ENCODE measurements at places on chromosomes 2 and 18.

DNA sequence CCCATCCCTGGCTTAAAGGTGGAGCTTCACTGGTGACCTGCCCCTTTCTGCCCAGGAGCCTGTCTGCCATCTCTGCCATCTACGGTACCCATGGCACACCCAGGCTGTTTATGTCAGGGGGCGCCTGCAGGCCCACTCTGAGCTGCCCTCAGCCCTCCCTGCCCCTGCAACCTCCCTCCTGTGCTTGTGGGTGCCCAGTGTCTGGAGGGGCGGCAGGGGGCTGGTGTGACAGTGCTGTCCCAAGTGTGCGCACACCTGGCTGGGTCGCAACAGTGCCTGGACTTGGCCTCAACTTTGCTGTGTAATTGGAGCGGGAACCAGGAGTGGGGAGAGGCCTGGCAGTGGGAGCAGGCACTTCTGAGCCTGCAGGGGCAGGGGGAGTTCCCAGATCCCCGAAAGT lies 102.4 kb downstream of the ALMS1 start:
- no peak for DNase-seq

- DNase-seq, result no peak
Measured at GRCh38 chr2:151422917-151423439, 13.3 kb downstream of the RIF1 start.

DNA sequence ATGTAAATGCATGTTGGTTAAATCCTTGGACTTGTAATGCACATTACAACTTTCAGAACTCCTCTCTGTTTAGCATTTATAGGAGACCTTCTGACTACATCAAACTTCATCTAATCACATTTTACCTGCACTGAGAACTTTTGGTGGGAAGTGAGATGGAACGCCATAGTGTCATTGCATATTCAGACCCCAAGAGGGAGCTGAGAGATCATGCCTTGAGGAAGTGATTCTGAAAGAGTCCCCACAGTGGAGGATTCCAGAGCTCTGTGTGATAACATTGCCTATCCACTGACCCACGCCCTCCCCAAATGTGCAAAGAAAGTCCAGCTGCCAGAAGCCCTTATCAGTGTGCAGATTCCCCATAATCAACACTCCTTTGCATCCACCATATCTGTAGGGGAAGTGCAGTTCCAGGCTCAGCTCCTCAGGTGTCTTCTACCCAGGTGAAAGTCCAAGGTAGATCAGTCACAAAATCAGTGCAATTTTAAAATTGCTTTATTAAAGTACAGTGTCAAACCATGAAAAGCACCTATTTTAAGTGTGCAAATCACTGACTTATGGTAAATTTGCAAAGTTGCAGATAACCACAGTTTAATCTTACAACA lies 212.4 kb downstream of the RPIA start:
- peak; percentile 22 for DNase-seq

DNA sequence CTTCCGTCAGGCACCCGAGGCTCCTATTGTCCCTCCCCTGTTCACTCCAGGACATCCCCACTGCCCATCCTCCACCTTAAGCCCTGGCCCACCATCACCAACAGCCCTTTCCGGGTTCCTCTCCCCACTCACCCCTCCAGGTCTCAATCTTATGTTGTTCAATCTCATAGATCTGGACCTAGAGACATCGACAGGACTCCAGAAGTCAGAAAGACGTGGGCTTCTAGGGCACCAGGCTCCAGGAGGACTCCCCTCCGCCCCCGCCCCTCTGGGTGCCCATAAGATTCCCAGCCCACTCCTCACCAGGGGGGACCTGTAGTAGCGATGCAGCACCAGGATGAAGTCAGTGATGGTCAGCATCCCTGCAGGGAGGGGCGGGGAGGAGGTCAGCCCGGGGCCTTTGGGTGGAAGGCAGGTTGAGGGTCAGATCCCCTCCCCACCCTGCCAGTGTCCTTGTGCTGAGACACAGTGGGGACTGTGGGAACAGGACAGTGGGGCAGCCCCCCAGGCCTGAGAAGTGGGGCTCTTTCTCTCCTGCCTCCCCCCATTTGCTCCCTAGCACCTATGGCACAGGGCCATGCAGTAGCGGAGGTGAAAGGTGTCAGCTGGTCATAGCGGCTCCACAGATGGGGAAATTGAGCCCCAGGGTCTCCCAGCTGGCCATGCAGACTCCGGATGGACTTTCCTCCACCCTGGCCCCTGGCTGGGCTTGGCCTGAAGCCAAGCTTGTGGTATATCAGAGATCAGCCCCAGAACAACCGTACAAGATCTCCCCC lies 3.7 kb downstream of the PRKAG3 start:
- DNase-seq, result no peak

- no peak for DNase-seq
Measured at GRCh38 chr2:222887124-222887523, 26.3 kb downstream of the ACSL3 start.

DNA sequence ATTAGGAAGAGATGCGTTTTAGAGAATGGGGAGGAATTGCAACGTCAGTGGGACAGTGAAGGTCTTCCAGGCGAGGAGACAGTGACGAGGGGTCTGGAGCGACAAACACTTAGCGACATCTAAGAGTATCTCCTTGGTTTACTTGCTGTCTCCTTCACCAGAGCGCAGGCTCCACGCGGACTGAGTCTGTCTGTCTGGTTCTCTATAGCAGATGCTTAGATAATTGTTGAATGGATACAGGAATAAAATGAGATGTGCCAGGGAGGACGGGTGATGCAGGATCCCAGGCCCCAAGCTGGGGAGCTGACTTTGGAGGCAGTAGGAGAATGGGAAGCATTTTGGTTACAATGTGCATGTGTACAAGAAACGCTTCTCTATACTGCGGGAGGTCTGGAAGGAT lies 56.9 kb upstream of the SMAD7 start:
- no peak for DNase-seq
